Stimulated activated naive CD8-positive, alpha-beta T cell treated with anti-CD3 and anti-CD28 coated beads, Interleukin-15, Interleukin-2, amounts not matched to agents 100 U/mL and 50 U/mL, for 24 hours (primary cell): ENCODE measurements at places on chromosomes 1 and 21.
A peak's percentile ranks its signal among the peaks of the same experiment; 100 is the strongest.

DNA sequence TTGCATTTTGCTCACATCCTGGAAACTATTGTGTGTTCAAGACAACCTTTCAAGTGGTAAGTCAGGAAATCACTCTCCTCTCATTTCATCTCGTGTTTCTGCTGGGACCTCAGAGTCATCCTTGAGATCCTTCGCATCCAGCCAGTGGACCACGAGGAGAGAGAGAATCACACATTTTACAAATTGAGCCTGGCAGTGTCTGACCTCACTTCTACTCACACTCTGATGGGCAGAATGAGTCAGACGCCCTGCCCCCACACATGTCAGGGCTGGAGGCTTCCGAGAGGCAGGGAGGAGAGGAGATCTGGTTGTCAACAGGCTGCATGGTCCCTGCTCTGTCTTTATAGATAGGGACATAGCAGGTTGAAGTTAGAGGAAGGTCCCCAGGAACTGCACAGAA lies 509.7 kb downstream of the AJAP1 start:
- DNase-seq: peak; percentile 33

- DNase-seq: no peak
Observed at GRCh38 chr1:85339656-85340399, 63.4 kb upstream of the BCL10 start.

GRCh38 chr1:36528361-36529349 lies 45.9 kb upstream of the CSF3R start:
- no peak for DNase-seq

- no peak for DNase-seq
Observed at GRCh38 chr1:29673669-29674626, 437.6 kb downstream of the PTPRU start.

GRCh38 chr1:159938905-159939677 lies 6.3 kb downstream of the IGSF9 start:
- no peak for DNase-seq

DNA sequence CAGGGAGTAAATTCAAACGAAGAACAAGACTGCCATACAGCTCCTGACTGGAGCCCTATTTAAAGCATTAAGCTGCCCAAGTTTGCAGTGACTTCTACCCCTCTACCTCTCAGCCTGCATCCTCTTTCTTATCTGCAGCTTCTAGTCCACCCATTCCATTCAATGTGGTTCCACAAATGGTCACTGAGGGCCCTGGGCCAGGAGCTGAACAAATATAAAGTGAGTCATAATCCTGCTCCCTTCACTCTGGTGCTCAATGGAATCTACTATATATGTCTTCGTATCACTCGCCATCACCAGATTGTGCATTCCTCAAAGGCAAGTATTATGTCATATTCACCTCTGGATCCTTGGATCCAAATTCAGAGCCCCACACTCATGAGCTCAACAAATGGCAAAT lies 398.7 kb downstream of the BRINP2 start:
- no peak for DNase-seq
